ENCODE measurements at places on chromosomes 2 and 18.

- DNase-seq = no peak
Measured at GRCh38 chr2:42457011-42457410, 36.8 kb downstream of the KCNG3 start.

DNA sequence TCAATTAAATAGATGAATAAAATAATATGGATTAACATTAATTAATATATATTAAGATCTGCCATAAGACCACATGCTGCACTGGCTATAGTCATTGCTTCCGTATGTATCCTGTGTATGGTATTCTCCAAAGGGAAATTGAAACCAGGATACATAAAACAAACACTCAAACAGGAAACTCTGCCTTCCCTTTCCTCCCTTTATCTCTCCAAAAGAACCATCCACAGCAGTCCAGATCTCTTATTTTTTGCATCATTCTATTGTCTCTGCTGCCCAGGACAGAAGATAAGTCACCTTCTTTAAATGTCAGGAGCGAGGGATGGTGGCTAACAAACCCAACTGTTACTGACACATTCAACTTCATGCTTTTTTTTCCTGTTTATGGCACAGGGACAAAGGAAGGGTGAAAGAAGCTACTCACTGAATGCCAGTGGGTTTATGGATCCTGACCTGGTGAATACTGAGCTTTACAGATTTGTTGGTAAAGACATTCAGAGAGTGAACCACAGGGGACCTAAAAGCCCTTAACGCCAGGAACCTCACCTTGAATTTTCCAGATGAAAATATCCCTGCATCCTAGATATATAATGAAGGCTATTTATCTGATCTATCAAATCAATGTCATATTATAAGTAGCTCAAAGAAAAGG, 67.5 kb downstream of the CSRNP3 start:
- no peak for DNase-seq

GRCh38 chr18:10508591-10508990, 17.2 kb upstream of the NAPG start:
- DNase-seq = no peak

GRCh38 chr2:229090225-229090624, 180.9 kb downstream of the PID1 start:
- DNase-seq = no peak

DNA sequence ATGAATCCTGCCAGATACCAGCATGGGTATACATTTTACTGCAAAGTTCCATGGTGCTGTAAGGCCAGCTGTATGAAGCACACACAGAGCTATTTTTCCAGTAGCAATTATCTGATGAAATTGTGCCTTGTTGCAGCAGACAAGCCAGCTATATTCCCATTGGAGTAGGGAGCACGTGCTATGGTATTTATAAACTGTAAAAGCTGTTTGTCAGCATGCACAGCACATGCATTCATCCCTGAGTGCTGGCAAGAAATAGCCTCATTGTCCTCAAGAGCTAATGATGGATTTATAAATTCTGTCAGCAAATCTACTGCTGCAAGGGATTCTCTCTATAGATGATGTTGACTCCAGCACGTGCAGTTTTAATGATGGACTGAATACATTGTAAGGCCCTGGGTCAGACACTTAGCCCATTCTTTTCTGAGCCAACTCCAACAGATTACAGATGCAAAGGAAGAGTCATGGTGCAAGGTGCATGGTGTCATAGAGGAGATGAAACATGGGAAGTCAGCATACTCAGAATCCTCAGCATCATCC, 61.7 kb downstream of the KCNS3 start:
- no peak for DNase-seq

- DNase-seq = no peak
Measured at GRCh38 chr2:7020468-7020867, 103.3 kb downstream of the RNF144A start.

DNA sequence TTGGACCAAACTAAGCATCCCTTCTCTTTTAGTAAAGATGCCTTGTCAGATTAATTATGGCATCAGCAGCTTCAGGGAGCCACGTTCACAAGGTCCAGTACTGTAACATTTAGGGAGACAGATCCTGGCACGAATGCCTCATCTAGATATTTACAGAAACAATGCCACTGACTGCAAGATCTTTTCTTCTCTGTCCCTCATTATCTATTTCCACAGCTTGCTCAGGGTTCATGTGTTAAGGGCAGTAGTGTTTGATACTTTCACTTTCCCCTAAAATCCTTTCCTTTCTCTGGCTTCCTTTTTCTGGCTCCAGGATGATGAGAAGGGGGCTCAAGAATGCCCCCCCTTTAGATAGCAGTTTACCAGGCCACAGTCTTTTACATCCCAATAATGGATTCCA, 393.9 kb downstream of the BCL11A start:
- DNase-seq = no peak
